ENCODE measurements at places on chromosomes 13 and 19. TPM values are rescaled to one million over a fixed set of nuclear protein-coding genes. Genes with fewer than 3 reads are reported as not detected.

GRCh38 chr19:55704494-55705245 is 29.6 kb downstream of the EPN1 start:
- H3K27ac ChIP-seq, result no peak overlapping the region
- no peak for DNase-seq
- no peaks in the 10 kb centered on the region for H3K27me3 ChIP-seq
- peaks cover 10% of the 10 kb centered on the region for H3K36me3 ChIP-seq

DNA sequence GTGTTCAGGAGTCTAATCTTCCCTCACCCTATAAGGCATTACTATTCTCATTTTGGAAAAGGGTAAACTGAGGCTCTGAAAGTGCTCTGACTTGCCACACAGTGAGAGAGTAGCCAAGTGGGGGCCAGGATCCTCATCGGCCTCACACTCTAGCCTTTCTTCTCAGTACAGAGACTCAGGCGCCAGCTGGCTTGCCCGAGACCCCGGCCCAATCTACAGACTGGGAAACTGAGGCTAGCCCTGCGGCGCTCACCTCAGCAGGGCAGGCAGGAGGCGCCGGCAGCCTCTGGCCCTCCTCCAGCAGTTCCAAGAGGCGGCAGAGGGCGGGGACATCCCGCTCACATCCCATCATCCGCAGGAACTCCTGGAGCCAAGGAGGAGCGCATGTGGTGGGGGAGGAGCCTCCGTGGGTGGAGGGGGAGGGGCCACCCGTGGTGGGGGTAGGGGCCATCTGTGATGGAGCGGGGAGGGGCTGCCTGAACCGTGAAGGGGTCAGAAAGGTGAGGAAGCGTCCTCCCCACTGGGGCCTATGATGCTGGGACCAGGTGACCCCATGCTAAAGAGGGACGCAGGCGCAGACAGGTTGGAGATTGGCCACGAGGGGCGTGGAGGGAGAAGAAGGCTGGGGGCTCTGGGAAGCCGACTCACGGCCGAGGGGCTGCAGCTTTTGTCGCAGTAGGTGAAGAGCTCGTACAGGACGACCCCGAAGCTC is 8.7 kb upstream of the INSL3 start:
- peak; percentile 40 for DNase-seq
- H3K4me1 ChIP-seq, result peaks cover 6% of the 10 kb centered on the region
- peaks cover 24% of the 10 kb centered on the region for H3K27me3 ChIP-seq
- no peak overlapping the region for H3K27ac ChIP-seq

GRCh38 chr19:33063753-33064457 is 783 bp downstream of the RHPN2 start:
- H3K36me3 ChIP-seq, result no peaks in the 10 kb centered on the region
- H3K27ac ChIP-seq, result no peak overlapping the region
- peak overlapping the region; percentile 11 for H3K4me3 ChIP-seq
- DNase-seq, result no peak
- H3K27me3 ChIP-seq, result peaks cover 41% of the 10 kb centered on the region
- H3K4me1 ChIP-seq, result peaks cover 8% of the 10 kb centered on the region

GRCh38 chr19:10102787-10103236 is 334 bp upstream of the ANGPTL6 start:
- peaks cover 7% of the 10 kb centered on the region for H3K36me3 ChIP-seq
- peak overlapping the region; percentile 20 for H3K27ac ChIP-seq
- H3K27me3 ChIP-seq, result no peaks in the 10 kb centered on the region
- no peak overlapping the region for H3K4me3 ChIP-seq

DNA sequence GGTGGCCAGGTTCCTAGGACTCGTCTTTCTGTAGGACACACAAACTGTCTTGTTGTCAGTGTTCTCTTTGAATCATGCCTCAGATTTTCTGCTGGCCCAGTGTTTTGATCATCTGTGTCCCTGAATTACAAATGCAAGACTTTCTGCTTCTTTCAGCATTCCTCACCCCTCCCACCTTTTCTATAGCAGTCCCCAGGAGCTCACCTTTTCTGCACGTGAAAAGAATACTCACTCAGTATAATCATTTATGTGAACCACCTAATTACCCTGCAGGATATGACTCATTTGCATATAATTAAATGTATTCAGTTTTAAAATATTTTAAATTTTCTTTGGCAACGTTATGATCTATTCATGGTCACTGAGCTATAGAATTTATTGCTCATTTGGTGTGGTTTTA is 389.2 kb downstream of the ITGBL1 start:
- H3K27ac ChIP-seq, result no peak overlapping the region
- no peak for DNase-seq
- H3K36me3 ChIP-seq, result no peaks in the 10 kb centered on the region
- H3K4me1 ChIP-seq, result no peaks in the 10 kb centered on the region
- no peaks in the 10 kb centered on the region for H3K27me3 ChIP-seq
- H3K4me3 ChIP-seq, result no peak overlapping the region

GRCh38 chr13:76892488-76892887 is 6.3 kb upstream of the KCTD12 start:
- no peak overlapping the region for H3K27ac ChIP-seq
- H3K36me3 ChIP-seq, result no peaks in the 10 kb centered on the region
- DNase-seq, result no peak
- no peaks in the 10 kb centered on the region for H3K27me3 ChIP-seq
- peaks cover 3% of the 10 kb centered on the region for H3K4me1 ChIP-seq
- no peak overlapping the region for H3K4me3 ChIP-seq

DNA sequence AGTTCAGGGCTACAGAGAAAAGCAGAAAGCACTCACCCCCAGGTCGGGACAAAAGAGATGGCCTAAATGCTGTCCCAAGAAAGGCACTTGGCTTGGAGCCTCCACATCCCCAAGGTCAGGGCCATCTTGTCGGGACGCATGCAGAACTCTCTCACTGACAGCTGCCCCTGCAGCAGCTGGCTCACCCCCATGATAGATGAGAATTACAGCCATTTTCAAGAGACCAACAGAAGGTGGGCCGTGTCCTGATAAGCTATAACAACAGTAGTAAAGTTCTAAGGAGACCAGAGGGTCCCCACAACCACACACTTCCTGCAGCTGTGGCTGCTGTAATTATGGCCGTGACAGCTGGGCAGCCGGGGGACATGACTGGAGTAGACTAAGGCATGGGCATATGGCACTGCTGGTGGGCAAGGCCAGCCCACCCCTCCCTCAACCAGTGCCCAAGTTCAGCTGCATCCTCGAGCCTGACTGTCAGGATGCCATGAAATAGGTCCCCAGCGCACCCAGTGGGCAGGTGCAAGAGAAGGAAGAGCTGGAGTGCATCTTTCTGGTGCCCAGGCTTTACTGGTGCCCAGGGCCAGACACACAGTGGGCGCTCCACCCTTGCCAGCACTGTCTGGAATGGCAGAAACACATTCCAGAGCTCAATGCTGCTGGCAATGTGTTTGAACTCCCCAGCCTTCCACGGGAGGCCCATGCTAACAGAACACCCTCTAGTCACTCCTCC is 436.7 kb upstream of the ZNF507 start:
- H3K27ac ChIP-seq, result no peak overlapping the region
- H3K4me1 ChIP-seq, result peaks cover 13% of the 10 kb centered on the region
- no peaks in the 10 kb centered on the region for H3K36me3 ChIP-seq
- DNase-seq, result peak; percentile 11
- no peaks in the 10 kb centered on the region for H3K27me3 ChIP-seq

GRCh38 chr19:7658219-7658686 is 10.6 kb upstream of the RETN start:
- no peak overlapping the region for H3K27ac ChIP-seq
- no peaks in the 10 kb centered on the region for H3K36me3 ChIP-seq
- DNase-seq, result peak; percentile 36
- no peaks in the 10 kb centered on the region for H3K4me1 ChIP-seq
- H3K4me3 ChIP-seq, result no peak overlapping the region
- no peaks in the 10 kb centered on the region for H3K27me3 ChIP-seq

DNA sequence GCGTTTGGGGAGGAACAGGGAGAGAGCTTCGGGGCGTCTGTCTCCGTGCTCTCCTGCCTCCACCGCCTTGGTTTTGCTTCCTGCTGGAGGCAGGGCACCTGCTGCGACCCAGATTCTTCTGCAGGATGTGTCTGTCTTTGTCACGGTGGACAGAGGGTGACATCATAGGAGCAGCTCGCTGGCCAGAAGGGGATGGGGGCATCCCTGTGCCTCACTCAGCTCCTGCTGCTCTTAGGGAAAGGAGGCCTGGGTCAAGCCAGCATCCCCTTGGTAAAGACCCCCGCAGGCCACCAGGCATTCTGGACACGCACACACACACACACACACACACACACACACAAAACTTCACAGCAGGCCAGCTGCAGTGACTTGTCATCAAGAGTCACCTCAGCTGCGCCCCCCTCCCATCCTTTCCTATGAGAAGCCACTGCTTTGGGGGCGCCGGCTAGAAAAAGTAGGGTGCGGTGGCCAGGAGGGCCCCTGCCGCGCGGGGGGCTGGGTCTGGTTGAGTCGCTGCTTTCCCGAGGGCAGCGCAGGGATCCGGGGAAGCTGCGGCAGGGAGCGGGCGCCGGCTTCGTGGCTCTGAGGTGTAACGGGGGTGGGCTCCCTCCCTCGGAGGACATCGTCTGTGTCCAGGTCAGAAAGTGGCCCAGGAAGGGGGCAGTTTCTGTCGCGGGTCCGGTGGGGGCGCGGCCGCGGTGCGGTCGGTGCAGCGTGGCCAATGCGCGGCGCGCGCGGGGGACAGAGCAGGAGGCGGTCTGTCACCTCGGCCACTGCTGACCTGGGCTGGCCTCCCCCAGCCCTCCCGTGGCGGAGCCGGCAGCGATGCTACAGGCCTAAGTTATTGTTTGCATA is 15.8 kb upstream of the NPAS1 start:
- no peak overlapping the region for H3K4me3 ChIP-seq
- no peak overlapping the region for H3K27ac ChIP-seq
- H3K36me3 ChIP-seq, result peaks cover 37% of the 10 kb centered on the region
- peaks cover 6% of the 10 kb centered on the region for H3K4me1 ChIP-seq
- peaks cover 14% of the 10 kb centered on the region for H3K27me3 ChIP-seq

GRCh38 chr19:40716031-40716481 is 630 bp downstream of the COQ8B start:
- peak overlapping the region; percentile 71 for H3K4me3 ChIP-seq
- peaks cover 58% of the 10 kb centered on the region for H3K4me1 ChIP-seq
- no peak for DNase-seq
- peak overlapping the region; percentile 100 for H3K27ac ChIP-seq
- H3K36me3 ChIP-seq, result peaks cover 13% of the 10 kb centered on the region
- H3K27me3 ChIP-seq, result no peaks in the 10 kb centered on the region

BEST2 gene
- total RNA-seq, result not detected

CEACAM16 gene
- 0.62 TPM for total RNA-seq

C3 gene
- 10.2 TPM for total RNA-seq

C19orf73 gene
- total RNA-seq, result 0.35 TPM

Data from muscle of leg (tissue), 16 donors.